SJCRH30 (cell line): ENCODE measurements at places on chromosomes 5 and 9. TPM values are rescaled to one million over a fixed set of nuclear protein-coding genes. Genes with fewer than 3 reads are reported as not detected.

- DNase-seq = no peak
Observed at GRCh38 chr9:120405860-120406259, 174.1 kb downstream of the CDK5RAP2 start.

FRMD3 gene
- 17.4 and 17.6 TPM in 2 replicates for total RNA-seq

MCIDAS gene
- total RNA-seq = 0.71 and 0.83 TPM in 2 replicates

S1PR3 gene
- total RNA-seq = not detected in 2 replicates

PCDHAC2 gene
- total RNA-seq = 0.08 TPM in 1 of 2 replicates, not detected in the other
